ENCODE measurements at places on chromosomes 11 and 22. TPM values are rescaled to one million over a fixed set of nuclear protein-coding genes. Genes with fewer than 3 reads are reported as not detected.

TNNT3 gene
- total RNA-seq, result 1,260 TPM

DNA sequence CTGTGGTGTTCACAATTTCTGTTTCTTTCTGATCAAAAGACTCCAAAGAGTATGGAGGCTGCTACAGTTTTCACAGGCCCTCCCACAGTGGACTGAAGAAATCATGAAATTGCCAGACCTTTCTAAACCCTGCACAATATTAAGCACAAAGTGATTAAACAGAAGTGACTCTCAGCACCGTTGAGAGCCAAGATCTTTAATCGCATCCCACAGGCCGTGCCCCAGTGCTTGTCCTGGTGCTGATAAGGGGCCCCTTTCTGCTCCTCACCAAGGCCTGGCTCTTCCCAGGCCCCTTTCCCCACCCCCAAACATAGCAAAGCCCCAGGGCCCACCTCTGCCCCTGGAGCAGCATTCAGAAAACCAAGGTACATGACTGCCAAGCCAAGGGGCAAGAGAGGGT is 57.4 kb upstream of the BMAL1 start:
- no peak for DNase-seq
- no peak overlapping the region for H3K27ac ChIP-seq
- no peaks in the 10 kb centered on the region for H3K27me3 ChIP-seq
- H3K36me3 ChIP-seq, result no peaks in the 10 kb centered on the region

CCDC73 gene
- not detected for total RNA-seq

GRCh38 chr11:10080138-10080537 is 213.9 kb downstream of the SBF2 start:
- H3K27ac ChIP-seq, result no peak overlapping the region
- no peaks in the 10 kb centered on the region for H3K36me3 ChIP-seq
- no peak overlapping the region for H3K4me3 ChIP-seq
- no peaks in the 10 kb centered on the region for H3K4me1 ChIP-seq
- H3K27me3 ChIP-seq, result no peaks in the 10 kb centered on the region

DNA sequence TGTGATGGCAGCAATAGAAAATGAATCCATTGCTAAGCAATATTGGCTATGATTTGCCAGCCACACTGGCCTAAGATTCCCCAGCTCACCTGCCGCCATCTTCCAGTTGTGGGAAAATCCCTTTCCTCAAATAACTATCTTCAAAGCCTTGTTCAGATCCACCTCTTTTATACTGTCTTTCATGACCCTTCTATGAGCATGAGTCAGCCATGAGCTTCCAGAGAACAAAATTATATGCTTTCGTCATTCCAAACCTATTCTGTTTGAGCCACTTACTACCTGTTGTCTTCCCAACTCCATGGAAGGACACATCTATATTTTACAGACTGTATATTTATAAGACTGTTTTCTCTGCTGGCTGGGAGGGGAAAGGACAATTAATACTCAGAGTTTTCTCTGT is 25.0 kb upstream of the PRSS23 start:
- no peak overlapping the region for H3K4me3 ChIP-seq
- no peaks in the 10 kb centered on the region for H3K27me3 ChIP-seq
- peaks cover 7% of the 10 kb centered on the region for H3K4me1 ChIP-seq
- no peaks in the 10 kb centered on the region for H3K36me3 ChIP-seq
- DNase-seq, result no peak
- H3K27ac ChIP-seq, result no peak overlapping the region

DNA sequence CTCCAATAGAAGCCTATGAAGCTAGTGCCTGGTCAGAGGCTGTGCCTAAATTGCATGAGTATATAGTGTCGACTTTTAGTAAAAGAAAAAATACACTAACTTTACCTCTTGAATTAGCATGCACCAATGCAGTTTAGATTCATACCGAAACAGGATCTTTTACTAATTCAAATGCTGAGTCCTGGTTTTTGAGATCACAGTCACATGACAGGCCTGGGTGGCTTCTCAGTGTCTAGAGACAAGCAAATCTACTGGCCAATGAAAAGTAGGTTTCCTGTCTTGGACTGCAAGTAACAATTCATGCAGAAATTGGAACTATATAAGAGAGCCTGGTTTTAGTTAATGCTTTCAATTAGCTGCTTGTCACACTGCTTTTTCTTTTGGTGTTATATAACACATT is 7.2 kb downstream of the ARHGEF12 start:
- DNase-seq, result no peak
- H3K36me3 ChIP-seq, result no peaks in the 10 kb centered on the region
- no peaks in the 10 kb centered on the region for H3K27me3 ChIP-seq
- H3K27ac ChIP-seq, result peak overlapping the region; percentile 98

- H3K27ac ChIP-seq, result no peak overlapping the region
- no peaks in the 10 kb centered on the region for H3K4me1 ChIP-seq
- no peaks in the 10 kb centered on the region for H3K36me3 ChIP-seq
- H3K27me3 ChIP-seq, result no peaks in the 10 kb centered on the region
- H3K4me3 ChIP-seq, result no peak overlapping the region
These were observed 9.8 kb upstream of the CECR2 start for GRCh38 chr22:17359501-17359900.

- H3K36me3 ChIP-seq, result peaks cover 26% of the 10 kb centered on the region
- no peak overlapping the region for H3K4me3 ChIP-seq
- H3K27me3 ChIP-seq, result no peaks in the 10 kb centered on the region
- H3K27ac ChIP-seq, result peak overlapping the region; percentile 97
- H3K4me1 ChIP-seq, result peaks cover 82% of the 10 kb centered on the region
These were observed 10.4 kb upstream of the AHNAK start for GRCh38 chr11:62556875-62557631.

GRCh38 chr11:2266586-2267305 is 3.6 kb downstream of the ASCL2 start:
- H3K36me3 ChIP-seq, result no peaks in the 10 kb centered on the region
- DNase-seq, result no peak
- H3K4me1 ChIP-seq, result no peaks in the 10 kb centered on the region
- H3K27me3 ChIP-seq, result peaks cover 39% of the 10 kb centered on the region
- no peak overlapping the region for H3K27ac ChIP-seq
- H3K4me3 ChIP-seq, result no peak overlapping the region

NRGN gene
- total RNA-seq, result 0.51 TPM

GRCh38 chr22:37701141-37701786 is 4.4 kb downstream of the TRIOBP start:
- no peak for DNase-seq
- H3K4me1 ChIP-seq, result peaks cover 3% of the 10 kb centered on the region
- no peak overlapping the region for H3K4me3 ChIP-seq
- H3K36me3 ChIP-seq, result no peaks in the 10 kb centered on the region
- H3K27me3 ChIP-seq, result no peaks in the 10 kb centered on the region

UBE2L6 gene
- total RNA-seq, result 5.7 TPM

OR6T1 gene
- total RNA-seq, result not detected

DNA sequence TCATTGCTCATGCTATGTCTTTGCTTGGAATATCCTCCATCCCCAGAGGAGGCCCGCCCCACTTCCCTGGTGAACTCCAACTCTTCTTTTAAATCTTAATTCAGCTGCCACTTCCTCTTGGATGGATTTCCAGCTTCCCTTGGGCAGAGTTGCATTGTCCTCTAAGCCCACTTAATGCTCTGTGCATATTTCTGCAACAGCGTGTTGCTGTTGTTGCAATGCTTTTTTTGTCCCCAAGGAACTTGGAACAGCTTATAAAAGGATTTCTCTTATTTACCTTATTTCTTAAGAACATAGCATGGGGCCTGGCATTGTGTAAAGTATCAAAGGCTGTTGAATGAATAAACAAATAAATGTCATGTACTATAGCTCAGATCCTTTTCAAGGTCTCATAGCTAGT is 507.4 kb downstream of the METTL15 start:
- H3K27me3 ChIP-seq, result no peaks in the 10 kb centered on the region
- DNase-seq, result no peak
- H3K4me1 ChIP-seq, result no peaks in the 10 kb centered on the region
- H3K27ac ChIP-seq, result no peak overlapping the region
- no peaks in the 10 kb centered on the region for H3K36me3 ChIP-seq

DNA sequence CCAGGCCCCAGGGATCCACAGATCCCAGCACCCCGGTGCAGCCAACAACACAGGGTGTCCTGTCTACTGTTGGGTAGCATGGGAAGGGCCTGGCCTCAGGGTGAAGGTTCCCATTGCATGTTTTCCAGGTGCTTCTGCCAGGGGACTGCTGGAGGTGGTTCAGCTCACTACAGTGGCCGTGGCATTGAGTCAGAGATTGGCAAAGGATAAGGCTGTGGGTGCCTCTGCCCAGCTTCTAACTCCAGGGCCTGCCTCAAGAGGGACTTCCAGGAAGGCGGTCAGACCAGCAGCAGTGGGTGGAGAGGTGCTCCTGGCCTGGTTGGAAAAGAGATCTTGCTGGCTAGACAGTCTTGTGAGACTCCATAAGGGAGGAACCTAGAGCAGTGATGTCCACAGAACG is 20.9 kb downstream of the CSNK1E start:
- peaks cover 21% of the 10 kb centered on the region for H3K4me1 ChIP-seq
- no peaks in the 10 kb centered on the region for H3K27me3 ChIP-seq
- no peak for DNase-seq
- H3K4me3 ChIP-seq, result no peak overlapping the region

DNA sequence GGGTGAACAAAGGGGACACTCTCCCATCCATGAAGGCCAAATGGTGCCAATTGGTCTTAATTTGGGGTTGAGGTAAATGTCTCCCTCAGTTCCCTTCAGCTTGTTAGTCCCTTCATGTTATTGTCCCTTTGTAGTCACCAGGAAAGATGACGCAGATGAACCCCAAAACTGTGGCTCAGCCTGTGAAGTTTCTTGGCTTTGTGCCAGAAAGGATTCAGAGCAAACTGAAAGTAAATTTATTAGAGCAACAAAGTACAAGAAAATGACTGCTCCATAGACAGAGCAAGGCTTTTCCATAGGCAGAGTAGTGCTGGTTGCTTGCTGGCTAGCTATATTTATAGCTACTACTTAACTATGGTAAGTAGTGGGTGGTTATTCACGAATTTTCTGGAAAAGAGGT is 16.7 kb downstream of the OR4C3 start:
- H3K4me3 ChIP-seq, result no peak overlapping the region
- H3K36me3 ChIP-seq, result no peaks in the 10 kb centered on the region
- DNase-seq, result no peak

DNA sequence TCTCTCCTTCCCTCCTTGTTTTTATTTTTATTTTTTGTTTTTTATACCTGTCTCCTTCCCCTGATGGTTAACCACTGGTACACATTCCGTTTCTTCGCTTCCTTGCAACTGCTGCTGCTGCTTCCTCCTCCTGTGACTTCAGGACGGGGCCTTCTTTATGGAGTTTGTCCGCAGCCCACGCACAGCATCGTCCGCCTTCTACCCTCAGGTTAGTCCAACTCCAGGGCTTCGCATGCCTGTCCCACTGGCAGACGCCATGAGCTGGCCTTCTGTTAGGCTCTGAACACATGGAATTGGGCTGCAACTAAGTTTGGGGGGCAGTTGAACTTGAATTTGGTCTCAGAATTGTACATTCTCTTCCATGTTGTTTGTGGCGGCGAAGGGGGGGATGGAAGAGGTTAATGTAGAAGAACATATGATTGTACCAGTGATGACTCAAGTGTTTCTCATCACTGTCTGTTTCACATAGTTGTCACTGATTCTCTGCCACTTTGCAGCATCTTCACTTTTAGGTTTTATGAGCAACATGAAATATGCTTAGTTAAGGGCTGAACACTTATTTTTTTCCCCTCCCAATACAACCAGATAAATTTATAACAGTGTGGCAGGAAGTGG is 83.0 kb upstream of the YWHAH start:
- no peaks in the 10 kb centered on the region for H3K4me1 ChIP-seq
- no peak overlapping the region for H3K4me3 ChIP-seq
- peaks cover 30% of the 10 kb centered on the region for H3K36me3 ChIP-seq
- H3K27me3 ChIP-seq, result no peaks in the 10 kb centered on the region
- no peak for DNase-seq

DNA sequence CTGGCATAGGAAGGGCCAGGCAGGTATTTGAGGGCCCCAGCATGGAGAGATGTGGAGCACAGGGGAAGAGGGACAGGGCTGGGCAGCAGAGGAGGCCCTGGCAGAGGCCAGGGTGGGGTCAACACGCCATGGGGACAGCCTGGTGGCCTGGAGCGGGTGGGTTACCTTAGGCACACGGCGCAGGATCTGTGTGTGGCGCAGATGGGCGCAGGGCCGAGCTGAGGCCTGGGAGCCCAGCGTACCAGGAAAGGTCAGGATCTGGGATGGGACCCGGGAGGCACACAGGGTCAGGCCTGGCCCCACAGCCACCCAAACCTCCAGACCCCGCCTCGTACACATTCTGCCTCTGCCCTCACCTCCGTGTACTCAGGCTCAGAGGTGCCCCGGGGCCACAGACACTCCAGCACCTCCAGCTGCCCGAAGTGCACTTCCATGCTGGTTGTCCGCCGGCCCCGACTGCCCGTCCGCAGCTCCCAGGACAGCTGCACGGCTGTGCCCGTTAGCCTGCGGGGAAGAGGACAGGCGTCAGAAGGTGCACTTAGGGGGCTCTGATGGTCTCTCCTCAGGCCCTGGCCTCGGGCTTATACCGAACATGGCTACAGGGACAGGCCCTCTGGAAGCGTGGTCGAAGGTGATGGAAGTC is 6.4 kb downstream of the ATG2A start:
- H3K27me3 ChIP-seq, result no peaks in the 10 kb centered on the region
- no peak overlapping the region for H3K4me3 ChIP-seq
- H3K27ac ChIP-seq, result no peak overlapping the region
- no peak for DNase-seq

GRCh38 chr11:21564833-21565682 is 627.8 kb upstream of the ANO5 start:
- no peak overlapping the region for H3K27ac ChIP-seq
- no peaks in the 10 kb centered on the region for H3K27me3 ChIP-seq
- no peak for DNase-seq
- no peaks in the 10 kb centered on the region for H3K36me3 ChIP-seq

OR52E8 gene
- total RNA-seq, result not detected

DNA sequence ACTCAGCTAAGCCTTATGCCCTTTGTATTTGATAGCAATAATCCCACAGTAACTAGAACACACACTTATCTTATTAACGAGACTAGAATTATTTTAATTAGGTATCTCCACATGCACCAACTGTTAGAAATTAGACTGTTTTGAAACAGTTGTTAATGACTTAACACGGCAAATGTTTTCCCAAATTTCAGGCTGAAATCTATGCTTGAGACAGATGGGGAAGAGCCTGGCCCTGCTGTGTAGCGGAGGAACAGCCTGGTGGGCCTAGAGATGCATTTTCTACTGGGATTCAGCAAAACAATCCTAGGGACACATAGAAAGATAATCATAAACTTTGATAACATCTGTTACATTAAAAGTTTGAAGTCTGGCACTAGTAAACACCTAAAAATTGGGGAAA is 273.4 kb downstream of the TTC28 start:
- H3K27me3 ChIP-seq, result no peaks in the 10 kb centered on the region
- H3K36me3 ChIP-seq, result no peaks in the 10 kb centered on the region
- H3K4me3 ChIP-seq, result no peak overlapping the region
- no peak overlapping the region for H3K27ac ChIP-seq
- H3K4me1 ChIP-seq, result peaks cover 25% of the 10 kb centered on the region

GRCh38 chr11:74002832-74003231 is 6.1 kb downstream of the UCP3 start:
- no peak overlapping the region for H3K4me3 ChIP-seq
- peaks cover 3% of the 10 kb centered on the region for H3K36me3 ChIP-seq
- peaks cover 30% of the 10 kb centered on the region for H3K4me1 ChIP-seq
- no peak for DNase-seq

- no peaks in the 10 kb centered on the region for H3K27me3 ChIP-seq
- no peaks in the 10 kb centered on the region for H3K36me3 ChIP-seq
- DNase-seq, result peak; percentile 95
- H3K27ac ChIP-seq, result peak overlapping the region; percentile 100
These were observed 781 bp upstream of the TEF start for GRCh38 chr22:41380993-41381328.

Measured in gastrocnemius medialis (tissue), 4 donors.